ENCODE measurements at places on chromosomes 3 and 15.

DNA sequence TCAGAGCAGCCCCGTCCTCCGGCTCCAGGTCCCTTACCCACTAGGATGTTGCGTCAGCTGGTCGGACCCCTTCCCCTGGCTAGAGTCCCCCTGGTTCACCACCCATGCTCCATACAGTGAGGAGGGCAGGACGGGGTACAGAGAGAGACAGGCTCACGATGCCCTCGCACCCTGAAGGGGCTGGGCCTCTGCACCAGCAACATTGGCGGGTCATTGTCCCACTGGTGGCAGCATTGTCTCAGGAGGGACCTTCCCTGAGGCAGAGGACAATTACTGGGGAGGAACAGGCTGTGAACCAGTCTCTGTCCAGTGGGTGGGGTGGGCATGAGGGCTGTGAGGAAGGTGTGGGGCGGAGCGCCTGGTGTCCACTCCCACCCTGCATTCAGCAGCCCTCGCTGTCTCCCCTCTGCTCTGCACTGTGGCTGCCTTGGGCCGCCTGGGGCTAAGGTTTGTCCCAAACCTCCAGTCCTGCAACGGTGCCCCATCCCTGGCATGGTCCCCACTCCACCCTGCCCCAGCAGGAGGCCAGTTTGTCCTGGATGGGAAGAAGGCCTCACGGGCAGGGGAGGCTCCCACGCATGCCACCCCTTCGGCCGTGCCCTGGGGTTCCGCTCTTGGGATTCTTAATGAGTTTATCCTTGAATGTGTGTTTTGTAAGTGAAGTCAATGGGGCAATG, 48.0 kb upstream of the KLF13 start:
- no peak for DNase-seq

- no peak for DNase-seq
These were observed 6.1 kb downstream of the CP start for GRCh38 chr3:149215515-149215914.

GRCh38 chr3:184384856-184385422, 5.1 kb downstream of the CHRD start:
- DNase-seq = no peak

GRCh38 chr3:167649746-167650145, 4.0 kb downstream of the WDR49 start:
- DNase-seq = no peak

- DNase-seq = peak; percentile 76
These were observed 25.5 kb upstream of the KLF13 start for GRCh38 chr15:31300981-31301672.

- no peak for DNase-seq
These were observed 117.5 kb upstream of the PRTG start for GRCh38 chr15:55860468-55860867.

DNA sequence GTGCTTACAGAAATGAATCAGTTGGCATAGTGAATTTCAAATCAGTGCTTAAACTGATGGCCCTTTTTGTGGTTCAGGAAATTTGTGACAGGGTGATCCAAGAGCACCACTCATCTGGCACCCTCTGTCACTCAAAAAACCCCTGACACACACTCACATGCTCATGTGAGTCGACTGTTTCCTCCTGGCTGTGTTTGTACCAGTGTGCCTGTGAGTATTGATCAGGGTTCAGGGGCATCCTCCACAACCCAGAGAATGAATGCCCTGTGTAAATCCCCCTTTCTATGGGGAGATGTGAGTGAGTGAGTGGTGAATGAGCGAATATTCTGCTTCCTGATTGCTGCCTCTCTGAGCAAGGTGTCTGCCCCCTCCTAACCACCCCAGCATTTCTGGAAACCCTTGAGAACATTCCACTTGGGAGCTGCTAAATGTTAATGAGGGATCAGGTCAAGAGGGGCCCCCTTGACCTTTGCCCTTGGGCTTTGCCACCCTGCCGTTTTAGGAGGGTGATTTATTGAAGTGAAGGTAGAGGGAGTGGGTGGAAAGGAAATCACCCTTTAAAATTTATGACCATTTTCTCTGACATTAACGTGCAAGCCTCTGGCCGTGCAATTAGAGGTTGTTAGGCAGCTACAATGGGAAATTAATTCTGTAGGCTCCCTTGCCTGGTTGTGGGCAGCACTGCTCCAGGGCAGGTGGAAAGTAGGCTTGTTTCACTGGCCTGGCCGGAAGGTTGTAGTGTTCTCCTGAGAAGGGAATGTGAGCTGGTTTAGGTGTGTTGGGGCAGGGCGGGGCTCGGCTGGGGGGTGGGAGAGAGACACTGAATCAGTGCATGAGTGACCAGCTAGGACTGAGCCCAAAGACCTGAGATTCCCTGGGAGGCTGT, 87.2 kb downstream of the SLCO3A1 start:
- DNase-seq = no peak

DNA sequence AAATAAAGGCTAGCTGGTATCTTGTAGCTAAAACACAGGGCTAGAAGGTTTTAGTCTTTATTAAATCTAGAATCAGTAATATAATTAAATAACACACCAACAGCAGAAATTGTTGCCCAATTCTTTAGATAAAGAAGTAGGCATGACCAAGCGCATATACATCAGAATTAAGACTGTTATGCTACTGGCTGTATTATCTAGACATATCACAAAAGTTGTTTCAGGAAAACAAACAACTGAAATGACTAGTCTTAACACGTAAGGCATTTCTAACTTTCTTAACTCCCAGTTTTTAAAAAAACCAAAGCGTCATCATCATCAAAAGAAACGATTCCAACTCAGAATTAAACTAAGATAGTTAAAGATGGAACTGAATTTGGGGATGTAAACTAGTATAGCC, 55.4 kb downstream of the EMC4 start:
- DNase-seq = no peak

DNA sequence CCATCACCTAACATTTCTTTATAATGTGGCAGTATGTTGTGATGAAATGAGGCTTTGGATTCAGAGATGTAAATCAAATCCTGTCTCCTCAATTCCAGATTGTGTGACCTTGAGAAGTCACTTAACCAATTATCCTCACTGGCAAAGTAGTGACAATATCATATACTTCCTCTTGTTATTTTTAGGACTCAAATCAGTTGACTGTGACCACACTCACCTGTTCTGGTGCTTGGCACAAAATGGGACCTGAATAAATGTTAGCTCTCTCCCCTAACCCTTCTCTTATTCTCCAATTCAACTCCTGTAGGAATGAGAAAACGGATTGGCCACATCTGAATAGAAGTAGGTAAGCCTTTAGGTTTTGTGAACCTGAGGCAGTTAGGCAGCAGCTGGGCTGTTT, 42.1 kb downstream of the IQCH start:
- peak; percentile 27 for DNase-seq

DNA sequence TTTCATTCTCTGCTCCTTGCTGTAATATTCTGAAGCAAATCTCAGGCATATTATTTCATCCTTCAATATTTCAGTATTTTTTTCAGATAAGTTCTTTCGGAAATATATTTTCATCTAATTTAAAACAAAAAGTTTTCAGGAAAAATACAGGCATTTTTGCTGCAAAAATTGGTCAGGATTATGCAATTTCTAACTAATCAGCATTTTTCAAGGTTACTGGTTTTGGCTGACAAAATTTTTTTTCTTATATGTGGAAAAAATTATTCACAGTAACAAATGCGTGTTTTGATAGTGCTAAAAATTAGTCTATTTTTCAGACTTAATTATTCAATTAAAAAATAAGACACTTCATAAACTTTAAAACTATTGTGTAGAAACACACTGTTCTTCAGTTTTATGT, 31.4 kb downstream of the FNDC3B start:
- no peak for DNase-seq

GRCh38 chr3:155594526-155595187, 150.2 kb downstream of the PLCH1 start:
- DNase-seq = no peak

- DNase-seq = no peak
These were observed 104.6 kb downstream of the IL1RAP start for GRCh38 chr3:190618330-190619030.

DNA sequence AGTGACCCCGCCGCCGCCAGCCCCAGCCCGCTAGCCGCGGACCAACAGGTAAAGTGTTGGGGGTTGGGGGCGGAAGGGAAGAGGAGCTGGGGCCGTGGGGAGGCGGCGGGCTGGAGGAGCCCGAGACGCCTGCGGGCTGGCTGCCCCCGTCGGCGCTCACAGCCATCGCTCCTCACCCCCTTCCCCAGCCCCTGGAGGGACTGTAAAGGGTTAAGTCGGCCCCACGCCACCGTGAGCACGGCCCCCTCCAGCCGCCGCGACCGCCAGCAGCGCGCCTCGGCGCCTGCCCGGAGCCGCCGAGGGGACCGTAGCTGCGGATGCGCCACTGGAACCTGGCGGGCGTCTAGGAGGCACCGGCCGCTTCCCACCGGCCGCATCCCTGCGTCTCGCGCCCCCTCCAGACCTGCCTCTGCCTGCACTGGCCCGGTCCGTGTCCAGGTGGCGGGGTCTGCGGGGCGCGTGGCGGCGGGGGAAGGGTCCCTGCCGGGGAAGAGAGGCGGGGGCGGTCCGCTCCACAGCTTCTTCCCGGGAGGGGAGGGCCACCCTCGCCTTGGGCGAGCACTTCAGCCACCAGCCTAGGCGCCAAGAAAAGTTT, 522 bp downstream of the MED12L start:
- peak; percentile 60 for DNase-seq

DNA sequence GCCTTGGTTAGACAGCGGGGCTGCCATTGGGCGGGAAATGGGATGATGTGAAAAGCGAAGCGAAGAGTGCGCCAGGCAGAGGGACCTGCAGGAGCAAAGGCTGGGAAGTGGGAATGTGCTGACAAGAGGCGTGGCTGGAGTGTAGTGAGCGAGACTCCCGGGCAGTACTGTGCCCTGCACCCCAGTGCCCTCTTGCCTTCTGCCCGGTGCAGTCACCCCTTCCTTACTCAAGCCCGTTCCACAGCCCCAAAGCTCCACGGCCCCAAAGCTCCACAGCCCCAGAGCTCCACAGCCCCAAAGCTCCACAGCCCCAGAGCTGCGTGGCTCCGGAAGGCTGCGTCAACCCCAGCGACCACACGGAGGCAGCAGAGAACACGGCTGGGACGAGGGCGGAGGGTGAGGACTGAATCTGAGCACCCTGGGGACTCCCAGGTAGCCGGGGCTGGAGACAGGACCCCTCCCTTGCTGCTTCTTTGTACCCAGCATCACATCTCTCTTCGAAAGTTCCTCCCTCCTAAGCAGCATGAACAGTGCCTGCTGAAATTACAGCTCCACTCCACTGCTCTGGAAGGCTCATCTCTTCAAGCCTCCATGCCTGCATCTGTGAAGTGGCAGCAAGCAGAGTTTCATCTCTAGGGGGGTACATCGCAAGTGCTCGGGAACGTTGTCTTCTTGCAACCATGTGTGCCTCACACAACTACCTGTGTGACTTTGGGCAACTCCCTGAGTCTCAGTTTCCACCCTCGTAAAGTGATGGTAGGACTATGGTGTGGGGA, 108.9 kb downstream of the FBLN2 start:
- peak; percentile 83 for DNase-seq

GRCh38 chr3:159884661-159885402, 103.8 kb upstream of the IL12A start:
- peak; percentile 36 for DNase-seq

- no peak for DNase-seq
These were observed 159.2 kb upstream of the SLCO3A1 start for GRCh38 chr15:91694131-91694830.

DNA sequence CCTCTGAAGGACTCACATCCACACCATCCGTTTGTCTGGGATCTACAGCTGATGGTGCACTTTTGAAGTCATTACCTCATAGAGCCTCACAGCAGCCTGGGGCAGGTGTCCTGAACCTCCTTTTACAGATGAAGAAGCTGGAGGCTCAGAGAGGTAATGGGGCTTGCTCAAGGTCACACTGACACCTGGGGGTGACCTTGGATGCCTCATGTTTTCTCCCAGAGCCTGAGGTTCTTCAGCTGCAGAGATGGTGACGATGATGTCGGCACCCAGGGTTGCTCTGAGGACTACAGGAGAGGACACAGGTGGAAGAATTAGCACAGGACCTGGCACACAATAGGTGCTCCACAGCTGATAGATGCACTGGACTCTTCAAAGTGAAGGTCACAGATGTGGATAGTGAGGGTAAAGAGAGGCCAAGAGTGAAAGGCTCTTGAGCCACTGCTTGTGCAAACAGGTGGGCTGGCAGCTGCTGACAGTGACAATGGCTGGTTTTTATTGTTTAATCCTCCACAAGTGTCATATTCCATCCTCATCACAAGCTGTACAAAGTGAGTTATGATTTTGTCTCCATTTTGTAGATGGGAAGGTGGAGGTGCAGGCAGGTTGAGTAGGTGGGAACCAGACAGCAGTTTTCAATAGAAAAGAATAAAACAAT, 17.4 kb upstream of the ATP2B2 start:
- no peak for DNase-seq

GRCh38 chr3:193269343-193270028, 28.5 kb downstream of the PLAAT1 start:
- no peak for DNase-seq

GRCh38 chr15:77825252-77825542, 192.5 kb upstream of the LINGO1 start:
- no peak for DNase-seq

- DNase-seq = no peak
These were observed 25.4 kb downstream of the CYP8B1 start for GRCh38 chr3:42850263-42850662.

GRCh38 chr3:137165117-137165806, 207.5 kb downstream of the IL20RB start:
- DNase-seq = no peak

- DNase-seq = peak; percentile 84
These were observed 98.9 kb upstream of the TLE3 start for GRCh38 chr15:70196372-70197316.

GRCh38 chr3:131427226-131427625, 45.7 kb downstream of the NUDT16 start:
- no peak for DNase-seq

DNA sequence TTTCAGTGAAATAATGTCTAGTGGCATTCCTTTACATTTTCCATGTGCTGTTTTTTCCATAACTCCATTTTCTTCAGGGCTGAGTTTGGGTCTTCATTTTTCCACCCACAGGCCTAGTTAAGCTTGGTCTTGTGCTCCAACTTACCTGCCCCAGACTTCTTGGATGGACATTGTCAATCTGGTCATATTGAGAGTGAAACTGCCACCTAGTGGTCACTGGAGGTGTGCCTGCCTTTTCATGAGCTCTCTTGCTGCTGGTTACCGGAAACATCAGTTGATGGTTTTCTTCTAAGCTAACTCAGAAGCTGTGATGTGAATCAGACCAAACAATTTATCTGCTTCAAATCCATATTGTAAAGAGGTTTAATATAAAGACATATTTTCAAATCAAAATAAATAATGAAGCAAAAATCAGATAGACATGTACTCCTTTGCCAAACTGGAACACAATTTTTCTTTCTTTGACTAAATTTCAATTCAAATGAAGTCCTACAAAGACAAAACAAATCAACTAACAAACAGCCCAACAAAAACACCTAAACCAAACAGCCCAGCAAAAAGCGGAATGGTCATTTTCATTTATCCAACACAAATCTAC, 135.1 kb upstream of the RASGRP1 start:
- DNase-seq = peak; percentile 75

- no peak for DNase-seq
These were observed 29.3 kb upstream of the SLC24A5 start for GRCh38 chr15:48091522-48091921.

DNA sequence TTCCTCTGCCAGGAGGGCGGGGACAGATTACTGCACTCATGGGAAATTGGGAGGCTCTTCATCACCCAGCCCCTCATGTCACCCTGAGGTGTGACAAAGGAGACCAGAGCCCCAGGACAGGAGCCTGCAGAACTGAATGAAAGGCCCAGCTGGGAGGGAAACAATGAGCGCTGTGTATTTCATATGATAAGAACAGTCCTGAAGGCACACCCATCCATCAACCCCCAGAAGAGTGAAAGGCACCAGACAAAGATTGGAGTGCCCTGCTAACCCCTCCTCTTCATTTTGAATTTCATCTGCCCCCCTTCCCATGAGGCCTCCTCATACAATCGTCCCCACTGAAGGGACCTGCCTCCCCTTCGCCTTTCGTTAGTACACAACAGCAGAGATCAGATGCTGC, 160.0 kb upstream of the PRICKLE2 start:
- DNase-seq = no peak

Data from germinal center (tissue), 1 donor.